PC-9 (cell line): ENCODE measurements at places on chromosomes 7 and 10. TPM values are rescaled to one million over a fixed set of nuclear protein-coding genes. Genes with fewer than 3 reads are reported as not detected.

Gene FZD1
- 2.6 and 2.8 TPM in 2 replicates for total RNA-seq

Gene CLDN4
- 498 and 602 TPM in 2 replicates for total RNA-seq

Gene POU6F2
- total RNA-seq, result 0.48 TPM in 1 of 2 replicates, not detected in the other

Gene PTER
- total RNA-seq, result 20.6 and 36.1 TPM in 2 replicates

Gene ANKRD61
- 0.37 TPM in 1 of 2 replicates, not detected in the other for total RNA-seq

Gene GATA3
- total RNA-seq, result 41.2 and 43.6 TPM in 2 replicates

Gene JCAD
- 30.5 and 36.7 TPM in 2 replicates for total RNA-seq

Gene MGMT
- 21.2 and 28.1 TPM in 2 replicates for total RNA-seq

Gene TEX47
- not detected in 2 replicates for total RNA-seq

Gene SLC26A4
- total RNA-seq, result 0.80 and 1.7 TPM in 2 replicates

GRCh38 chr7:43653891-43654504, 71.1 kb downstream of the STK17A start:
- no peak for DNase-seq
- H3K4me1 ChIP-seq, result peaks cover 44% of the 10 kb centered on the region
- peaks cover 53% of the 10 kb centered on the region for H3K36me3 ChIP-seq
- no peak overlapping the region for H3K4me3 ChIP-seq
- no peaks in the 10 kb centered on the region for H3K27me3 ChIP-seq

- H3K4me1 ChIP-seq, result peaks cover 15% of the 10 kb centered on the region
- H3K27me3 ChIP-seq, result no peaks in the 10 kb centered on the region
- peak; percentile 33 for DNase-seq
- no peak overlapping the region for H3K4me3 ChIP-seq
Observed at GRCh38 chr10:101028446-101029337, 2.2 kb downstream of the PDZD7 start.

DNA sequence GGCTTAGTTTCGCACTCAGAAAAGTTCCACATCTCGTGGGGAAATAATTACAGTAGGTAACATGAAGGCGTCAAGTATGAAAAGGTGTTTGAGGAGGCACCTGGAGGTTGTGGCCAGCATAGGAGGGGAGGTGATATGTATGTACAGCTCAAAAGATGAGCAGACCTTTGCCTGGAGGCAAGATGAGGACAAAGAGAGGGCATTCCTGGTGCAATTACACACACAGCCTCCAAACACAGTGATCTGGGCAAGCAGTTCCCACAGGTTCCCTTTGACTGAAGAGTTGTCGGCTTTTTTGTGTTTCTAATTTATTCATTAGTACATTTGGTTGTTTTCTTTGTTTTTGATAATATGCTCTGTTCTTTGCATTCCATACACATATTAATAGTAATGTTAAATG, 46.9 kb downstream of the CDK14 start:
- no peak overlapping the region for H3K4me3 ChIP-seq
- no peak for DNase-seq
- no peak overlapping the region for H3K27ac ChIP-seq
- no peaks in the 10 kb centered on the region for H3K27me3 ChIP-seq
- no peaks in the 10 kb centered on the region for H3K36me3 ChIP-seq
- H3K4me1 ChIP-seq, result no peaks in the 10 kb centered on the region

DNA sequence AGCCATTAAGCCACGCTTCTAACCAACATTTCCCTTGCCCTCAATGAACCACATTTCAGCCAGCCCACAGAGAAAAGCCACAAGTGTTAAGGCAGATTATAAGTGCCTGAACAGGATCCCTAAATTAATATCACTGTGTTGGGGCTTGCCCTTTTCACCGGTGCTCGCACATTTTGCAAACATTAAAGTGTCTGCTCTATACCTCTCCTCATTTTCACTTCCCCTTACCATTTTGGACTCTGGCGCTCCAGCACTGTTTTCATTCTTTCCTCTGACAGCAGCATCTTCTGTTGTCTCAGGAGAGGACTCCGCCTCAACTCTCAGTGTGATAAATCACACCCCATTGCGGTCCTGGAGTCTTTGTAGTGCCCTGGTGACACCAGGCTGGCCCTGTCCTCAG, 274.2 kb downstream of the BAMBI start:
- H3K36me3 ChIP-seq, result no peaks in the 10 kb centered on the region
- peaks cover 5% of the 10 kb centered on the region; the same call in 1 of the 2 replicates for H3K4me1 ChIP-seq
- H3K27ac ChIP-seq, result no peak overlapping the region
- no peak for DNase-seq
- no peak overlapping the region for H3K4me3 ChIP-seq

DNA sequence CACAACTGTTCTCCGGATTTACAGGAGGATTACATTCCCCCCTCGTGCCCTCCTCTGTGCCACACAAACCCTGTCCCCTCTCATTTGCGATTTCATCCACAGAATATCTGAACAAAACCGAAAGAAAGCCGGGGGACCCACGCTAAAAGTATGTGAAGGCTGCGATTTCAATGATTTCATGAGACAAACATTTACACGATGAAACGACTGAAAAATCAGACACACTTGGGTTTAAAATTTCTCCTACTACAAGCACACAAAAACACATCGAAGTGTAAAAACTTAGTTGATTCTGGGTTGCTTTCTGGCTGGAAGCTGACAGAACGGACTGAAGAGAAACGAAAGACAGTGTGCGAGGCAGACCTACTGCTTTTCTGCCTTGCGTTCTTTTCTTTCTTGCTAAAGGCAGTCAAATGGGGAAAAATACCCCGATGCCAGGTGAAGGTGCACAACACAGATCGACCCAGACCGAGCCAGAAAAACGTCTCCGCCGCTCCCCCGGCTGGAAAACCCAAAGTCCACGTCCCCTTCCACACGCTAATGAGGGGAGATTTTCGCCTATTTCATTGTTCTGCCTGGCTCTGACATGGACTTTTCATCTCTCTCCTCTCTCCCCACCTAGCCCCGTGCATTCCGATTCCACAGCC, 1.2 kb downstream of the HIPK2 start:
- DNase-seq, result peak; percentile 16
- H3K27me3 ChIP-seq, result no peaks in the 10 kb centered on the region
- H3K4me3 ChIP-seq, result peak overlapping the region; percentile 62

DNA sequence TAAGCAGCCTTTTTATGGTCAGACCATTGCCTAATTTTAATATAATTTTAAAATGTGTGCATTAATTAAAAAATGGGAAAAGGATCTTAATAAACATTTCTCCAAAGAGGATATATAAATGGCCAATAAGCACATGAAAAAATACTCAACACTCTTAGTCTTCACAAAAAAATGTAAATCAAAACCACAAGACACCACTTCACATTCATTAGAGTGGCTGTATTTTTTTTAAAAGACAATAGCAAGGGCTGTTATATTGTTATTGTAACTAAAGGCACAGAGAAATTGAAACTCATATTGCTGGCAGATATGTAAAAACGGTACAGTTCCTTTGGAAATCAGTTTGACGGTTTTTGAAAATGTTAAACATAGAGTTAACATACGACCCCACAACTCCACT, 3.2 kb upstream of the CROT start:
- no peak overlapping the region for H3K27ac ChIP-seq
- H3K27me3 ChIP-seq, result no peaks in the 10 kb centered on the region
- no peak for DNase-seq
- peaks cover 17% of the 10 kb centered on the region for H3K4me1 ChIP-seq

GRCh38 chr10:49608166-49609005, 1.7 kb upstream of the SLC18A3 start:
- H3K36me3 ChIP-seq, result no peaks in the 10 kb centered on the region
- peaks cover 25% of the 10 kb centered on the region for H3K27me3 ChIP-seq
- H3K4me1 ChIP-seq, result no peaks in the 10 kb centered on the region
- no peak for DNase-seq
- H3K4me3 ChIP-seq, result no peak overlapping the region

GRCh38 chr7:128792471-128793180, 858 bp downstream of the CCDC136 start:
- H3K27ac ChIP-seq, result no peak overlapping the region
- no peak overlapping the region for H3K4me3 ChIP-seq
- no peaks in the 10 kb centered on the region for H3K27me3 ChIP-seq
- peaks cover 4% of the 10 kb centered on the region; the same call in 1 of the 2 replicates for H3K4me1 ChIP-seq

- no peak overlapping the region for H3K27ac ChIP-seq
- DNase-seq, result no peak
- no peaks in the 10 kb centered on the region for H3K36me3 ChIP-seq
- H3K4me3 ChIP-seq, result no peak overlapping the region
Observed at GRCh38 chr7:55309040-55309991, 55.8 kb upstream of the LANCL2 start.

- H3K27ac ChIP-seq, result no peak overlapping the region
- no peak for DNase-seq
- no peak overlapping the region for H3K4me3 ChIP-seq
- no peaks in the 10 kb centered on the region for H3K4me1 ChIP-seq
Observed at GRCh38 chr7:132353936-132354335, 222.3 kb downstream of the PLXNA4 start.

DNA sequence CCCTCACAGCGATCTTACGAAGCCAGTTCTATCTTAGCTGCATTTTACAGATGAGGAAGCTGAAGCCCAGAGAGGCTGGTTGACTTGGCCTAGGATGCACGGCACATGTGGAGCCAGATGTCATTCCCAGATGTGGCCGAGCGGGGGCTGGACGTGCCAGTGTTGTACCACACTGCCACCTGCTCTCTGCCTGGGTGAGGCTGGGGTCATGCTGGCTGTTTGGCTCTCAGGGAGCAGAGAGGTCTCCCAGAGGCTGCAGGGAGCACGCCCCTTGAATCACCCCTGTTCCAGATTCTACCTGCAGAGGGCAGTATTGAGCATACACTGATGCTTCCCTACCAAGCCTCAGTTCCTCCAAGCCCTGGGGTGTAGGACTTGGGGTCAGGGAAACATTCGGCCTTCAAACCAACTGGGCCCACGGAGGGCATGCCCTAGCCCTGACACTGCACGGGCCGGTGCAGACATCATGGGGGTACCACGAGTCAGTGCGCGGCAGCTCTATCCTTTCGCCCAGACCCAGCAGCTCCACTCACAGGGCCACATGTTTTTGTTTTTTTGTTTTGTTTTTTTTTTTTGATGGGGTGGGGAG, 3.8 kb upstream of the GTF2IRD1 start:
- H3K36me3 ChIP-seq, result no peaks in the 10 kb centered on the region
- H3K4me1 ChIP-seq, result peaks cover 7% of the 10 kb centered on the region
- H3K27ac ChIP-seq, result no peak overlapping the region
- peak; percentile 45 for DNase-seq
- H3K27me3 ChIP-seq, result no peaks in the 10 kb centered on the region

DNA sequence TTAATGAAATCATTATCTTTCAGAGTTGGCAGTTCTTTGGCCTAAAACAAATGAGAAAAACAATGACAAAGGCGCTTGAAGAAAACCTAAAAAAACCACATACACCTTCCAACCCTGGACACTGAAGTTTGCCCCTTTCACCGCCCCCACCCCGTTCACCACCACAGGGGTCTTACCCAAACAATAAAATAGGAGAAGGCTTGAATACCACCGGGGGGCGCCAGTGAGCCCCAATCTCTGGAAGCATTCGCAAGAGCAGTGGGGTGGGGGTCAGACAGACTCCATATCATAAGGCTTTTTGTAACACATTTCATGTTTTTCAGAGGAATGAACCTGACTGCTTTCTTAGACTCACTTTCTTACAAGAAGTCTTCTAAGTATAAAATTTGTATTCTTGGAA, 163.6 kb downstream of the PIP4K2A start:
- H3K4me1 ChIP-seq, result no peaks in the 10 kb centered on the region
- H3K27me3 ChIP-seq, result no peaks in the 10 kb centered on the region
- H3K36me3 ChIP-seq, result no peaks in the 10 kb centered on the region
- H3K27ac ChIP-seq, result no peak overlapping the region
- H3K4me3 ChIP-seq, result no peak overlapping the region
- DNase-seq, result peak; percentile 38

GRCh38 chr10:88179831-88180230, 316.4 kb downstream of the PTEN start:
- H3K27me3 ChIP-seq, result no peaks in the 10 kb centered on the region
- no peak overlapping the region for H3K4me3 ChIP-seq

- H3K27ac ChIP-seq, result no peak overlapping the region
- H3K36me3 ChIP-seq, result no peaks in the 10 kb centered on the region
- H3K27me3 ChIP-seq, result no peaks in the 10 kb centered on the region
- no peaks in the 10 kb centered on the region for H3K4me1 ChIP-seq
Observed at GRCh38 chr10:121831777-121832176, 96.1 kb downstream of the ATE1 start.

DNA sequence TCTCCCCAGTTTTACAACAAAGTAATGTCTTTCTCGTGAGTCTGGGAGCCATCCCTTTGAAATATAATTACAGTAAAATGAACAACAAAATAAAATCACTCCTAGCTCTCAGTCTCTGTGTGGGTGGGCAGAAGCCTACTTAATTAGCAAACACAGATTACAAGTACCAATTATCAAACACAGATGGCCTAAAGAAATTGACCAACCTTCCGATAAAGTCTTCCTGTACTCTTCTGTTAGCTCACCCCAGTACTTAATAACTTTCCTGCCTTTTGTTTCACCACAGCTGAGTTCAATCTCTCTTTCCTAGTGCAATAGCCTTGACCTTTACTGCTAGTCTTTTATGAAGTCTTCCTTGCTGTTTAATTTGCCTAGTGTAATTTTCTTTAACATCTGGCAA, 719.2 kb upstream of the MBL2 start:
- H3K27ac ChIP-seq, result no peak overlapping the region
- H3K4me1 ChIP-seq, result no peaks in the 10 kb centered on the region
- H3K36me3 ChIP-seq, result no peaks in the 10 kb centered on the region

- no peaks in the 10 kb centered on the region for H3K27me3 ChIP-seq
- DNase-seq, result no peak
- no peaks in the 10 kb centered on the region for H3K36me3 ChIP-seq
- H3K4me1 ChIP-seq, result peaks cover 15% of the 10 kb centered on the region
- no peak overlapping the region for H3K4me3 ChIP-seq
Observed at GRCh38 chr10:114400091-114400490, 4.2 kb downstream of the AFAP1L2 start.

DNA sequence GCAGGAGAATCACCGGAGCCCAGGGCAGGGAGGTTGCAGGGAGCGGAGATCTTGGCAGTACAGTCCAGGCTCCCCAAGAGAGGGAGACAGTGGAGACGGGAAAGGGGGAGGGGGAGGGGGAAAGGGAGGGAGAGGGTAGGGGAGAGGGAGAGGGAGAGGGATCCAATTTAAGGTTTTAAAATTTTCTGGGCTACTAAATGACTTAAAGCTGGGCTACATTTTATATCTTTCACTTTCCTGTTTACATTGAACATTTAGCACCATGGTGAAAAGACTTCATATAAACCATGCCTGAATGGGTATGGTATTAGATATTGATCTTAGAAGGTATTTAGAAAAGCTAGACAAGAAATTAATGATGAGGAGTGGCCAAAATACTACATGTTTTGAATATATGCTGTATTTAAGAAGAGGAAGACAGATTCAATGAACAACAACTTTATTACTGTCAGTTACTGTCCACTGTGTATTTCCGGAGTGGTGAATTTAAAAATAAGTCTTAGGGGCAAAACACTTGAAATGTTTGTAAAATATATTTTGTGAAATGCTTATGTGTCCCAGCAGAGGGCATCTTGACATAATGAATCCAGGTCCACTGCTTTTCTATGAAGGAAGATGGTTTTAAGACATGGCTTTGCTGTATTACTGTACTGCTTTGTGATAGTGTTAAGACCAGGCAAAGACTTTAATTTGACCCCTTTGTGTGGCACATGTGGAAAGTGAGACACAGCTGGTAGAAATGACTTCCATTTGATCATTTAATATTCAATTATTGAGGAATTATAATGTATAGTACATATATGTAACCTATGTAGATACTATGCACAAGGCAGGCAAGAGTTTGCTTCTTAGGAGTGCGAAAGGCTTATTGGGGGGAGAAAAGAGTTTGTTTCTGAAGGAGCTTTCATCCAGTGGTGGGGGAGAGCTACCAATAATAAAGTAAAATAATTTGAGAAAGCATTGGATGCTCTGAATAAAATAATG, 52.8 kb downstream of the NRF1 start:
- no peaks in the 10 kb centered on the region for H3K27me3 ChIP-seq
- peaks cover 11% of the 10 kb centered on the region for H3K36me3 ChIP-seq
- H3K27ac ChIP-seq, result peak overlapping the region; percentile 53
- H3K4me3 ChIP-seq, result no peak overlapping the region
- peak; percentile 14 for DNase-seq
- peaks cover 17% of the 10 kb centered on the region for H3K4me1 ChIP-seq
